ENCODE measurements at places on chromosomes 4 and X.

DNA sequence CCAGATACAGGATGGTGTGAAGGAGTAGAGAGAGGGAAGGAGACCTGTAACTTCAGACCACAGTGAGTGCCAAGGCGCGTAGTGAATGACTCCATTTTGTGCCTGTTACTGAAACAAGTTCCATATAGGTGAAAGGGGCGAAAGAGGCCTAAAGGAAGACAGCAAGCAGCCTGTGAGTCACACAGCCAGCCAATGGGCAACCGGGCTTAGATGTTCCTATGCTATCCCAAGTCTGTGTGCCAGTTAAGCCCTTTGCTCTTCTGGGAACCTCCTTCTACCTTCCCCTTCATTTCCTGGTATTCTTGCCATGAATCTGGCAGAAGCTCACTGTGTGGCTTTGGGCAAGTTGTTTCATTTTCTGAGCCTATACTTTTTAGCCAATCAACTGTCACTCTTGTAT is 161.8 kb upstream of the LDB2 start:
- H3K27me3 ChIP-seq, result no peaks in the 10 kb centered on the region
- H3K36me3 ChIP-seq, result no peaks in the 10 kb centered on the region
- DNase-seq, result no peak
- H3K4me3 ChIP-seq, result no peak overlapping the region

- no peaks in the 10 kb centered on the region for H3K27me3 ChIP-seq
- H3K4me1 ChIP-seq, result peaks cover 30% of the 10 kb centered on the region
- peak overlapping the region; percentile 28 for H3K27ac ChIP-seq
- DNase-seq, result no peak
- peaks cover 6% of the 10 kb centered on the region for H3K36me3 ChIP-seq
These were observed 8.5 kb downstream of the DLG3 start for GRCh38 chrX:70453024-70453618.

GRCh38 chr4:77082886-77083608 is 7.3 kb upstream of the CCNI start:
- DNase-seq, result no peak
- no peaks in the 10 kb centered on the region for H3K27me3 ChIP-seq
- H3K36me3 ChIP-seq, result peaks cover 10% of the 10 kb centered on the region
- H3K4me3 ChIP-seq, result no peak overlapping the region
- no peak overlapping the region for H3K27ac ChIP-seq
- peaks cover 11% of the 10 kb centered on the region for H3K4me1 ChIP-seq

GRCh38 chr4:40990236-40990898 is 224.0 kb downstream of the APBB2 start:
- H3K4me3 ChIP-seq, result no peak overlapping the region
- H3K36me3 ChIP-seq, result no peaks in the 10 kb centered on the region
- DNase-seq, result no peak
- peaks cover 8% of the 10 kb centered on the region for H3K27me3 ChIP-seq

DNA sequence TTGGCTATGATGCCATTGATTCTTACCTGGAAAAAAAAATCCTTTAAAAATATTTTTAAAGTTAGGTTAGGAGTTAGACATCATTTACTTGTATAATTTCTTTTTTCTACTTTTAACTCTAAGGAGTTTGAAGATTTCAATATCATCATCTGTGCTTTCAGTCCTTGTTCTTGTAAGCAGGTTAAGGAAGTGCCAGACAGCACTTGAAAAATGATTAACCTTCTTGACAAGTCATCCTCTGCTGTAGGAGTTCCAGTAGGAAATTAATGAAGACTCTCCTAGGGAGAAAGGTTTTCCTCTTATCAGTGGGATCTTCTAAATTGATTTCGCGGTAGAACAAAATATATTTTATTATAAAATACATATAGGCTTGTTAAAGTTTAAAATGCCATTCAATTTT is 29.1 kb upstream of the ANAPC4 start:
- DNase-seq, result no peak
- H3K27ac ChIP-seq, result no peak overlapping the region
- H3K4me3 ChIP-seq, result no peak overlapping the region
- H3K27me3 ChIP-seq, result no peaks in the 10 kb centered on the region
- no peaks in the 10 kb centered on the region for H3K4me1 ChIP-seq
- H3K36me3 ChIP-seq, result peaks cover 5% of the 10 kb centered on the region

- no peak overlapping the region for H3K4me3 ChIP-seq
- no peak overlapping the region for H3K27ac ChIP-seq
- H3K36me3 ChIP-seq, result no peaks in the 10 kb centered on the region
- no peak for DNase-seq
- peaks cover 6% of the 10 kb centered on the region for H3K4me1 ChIP-seq
- no peaks in the 10 kb centered on the region for H3K27me3 ChIP-seq
These were observed 90.9 kb upstream of the TMEM33 start for GRCh38 chr4:41844327-41844726.

DNA sequence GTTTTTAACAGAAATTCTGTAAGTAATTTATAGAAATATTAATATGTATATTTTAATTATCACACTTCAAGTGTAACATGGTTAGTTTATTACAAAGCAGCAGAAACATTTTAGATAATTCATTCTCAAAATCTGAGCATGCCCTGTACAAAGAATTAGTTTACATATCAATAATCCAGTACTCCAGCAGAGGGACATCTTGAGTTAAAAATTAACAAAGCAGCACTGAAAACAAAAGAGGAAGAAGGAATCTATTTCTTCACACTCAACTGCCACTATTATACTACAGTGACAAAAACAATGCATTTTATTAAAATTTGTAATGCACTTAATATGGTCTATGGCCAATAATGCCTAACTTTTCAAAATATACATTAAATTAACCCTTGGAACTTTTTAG is 179.1 kb upstream of the KLHL4 start:
- DNase-seq, result no peak
- H3K36me3 ChIP-seq, result no peaks in the 10 kb centered on the region
- H3K27me3 ChIP-seq, result no peaks in the 10 kb centered on the region
- no peak overlapping the region for H3K4me3 ChIP-seq
- H3K4me1 ChIP-seq, result no peaks in the 10 kb centered on the region

DNA sequence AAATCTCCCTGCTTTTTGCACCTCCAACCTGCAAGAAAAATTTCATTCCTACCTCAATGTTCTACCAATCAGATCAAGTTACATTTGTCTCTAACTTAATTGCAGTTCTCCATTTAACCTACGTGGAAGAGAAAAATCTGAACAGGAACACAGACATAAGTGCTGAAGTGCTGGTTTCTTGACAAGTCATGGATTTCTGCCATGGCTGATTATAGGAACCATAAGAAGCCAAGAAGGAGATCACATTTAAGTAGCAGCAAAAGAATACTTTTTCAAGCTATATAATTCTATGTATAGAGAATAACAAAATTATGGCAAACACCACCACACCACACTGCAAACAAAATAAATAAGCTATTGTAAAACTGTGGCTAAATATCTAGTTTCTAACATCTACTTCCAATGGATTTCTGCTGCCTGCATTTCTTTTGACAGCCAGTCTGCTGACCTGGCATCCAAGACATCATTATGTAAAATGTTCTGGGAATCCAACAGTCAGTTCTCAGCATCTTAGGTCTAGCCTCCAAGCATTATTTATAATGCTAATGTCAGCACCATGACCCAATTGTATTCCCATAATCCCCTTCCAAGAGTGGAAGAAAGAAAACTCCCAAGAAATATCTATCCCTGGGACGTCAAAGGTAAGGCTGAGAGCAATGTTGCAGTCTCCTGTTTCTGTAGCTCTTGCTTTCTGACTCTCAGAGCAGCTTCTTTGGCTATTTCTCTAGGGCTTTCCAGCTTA is 50.8 kb upstream of the GAB1 start:
- no peaks in the 10 kb centered on the region for H3K27me3 ChIP-seq
- H3K27ac ChIP-seq, result no peak overlapping the region
- no peaks in the 10 kb centered on the region for H3K4me1 ChIP-seq
- H3K4me3 ChIP-seq, result no peak overlapping the region
- no peaks in the 10 kb centered on the region for H3K36me3 ChIP-seq

- no peaks in the 10 kb centered on the region for H3K36me3 ChIP-seq
- peaks cover 23% of the 10 kb centered on the region for H3K4me1 ChIP-seq
- peaks cover 5% of the 10 kb centered on the region for H3K27me3 ChIP-seq
- H3K27ac ChIP-seq, result peak overlapping the region; percentile 69
These were observed 267.3 kb upstream of the TET2 start for GRCh38 chr4:104879367-104879766.

DNA sequence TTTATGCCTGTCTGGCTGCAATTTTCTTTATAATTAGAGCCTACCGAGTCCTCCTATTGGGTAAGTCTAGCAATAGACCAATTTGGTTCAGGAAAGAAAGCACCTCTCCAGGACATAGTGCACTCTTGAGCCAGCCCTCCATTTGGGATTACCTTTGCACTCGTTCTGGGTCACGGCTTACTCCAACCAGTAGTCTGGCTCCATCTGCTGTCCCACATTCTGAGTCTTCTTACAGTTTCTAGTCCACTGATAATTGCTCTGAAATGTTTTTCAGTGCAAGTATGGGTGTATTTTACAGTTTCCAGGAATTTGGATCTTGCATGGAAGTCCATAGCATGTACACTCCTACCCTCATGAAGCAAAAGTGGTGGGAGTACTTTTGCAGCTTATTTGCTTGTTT is 34.8 kb upstream of the USP51 start:
- H3K27me3 ChIP-seq, result no peaks in the 10 kb centered on the region
- no peaks in the 10 kb centered on the region for H3K36me3 ChIP-seq
- no peak for DNase-seq
- H3K4me1 ChIP-seq, result no peaks in the 10 kb centered on the region
- H3K27ac ChIP-seq, result no peak overlapping the region

- no peaks in the 10 kb centered on the region for H3K27me3 ChIP-seq
- H3K4me1 ChIP-seq, result no peaks in the 10 kb centered on the region
- no peak overlapping the region for H3K4me3 ChIP-seq
- no peak for DNase-seq
These were observed 48.4 kb upstream of the TMPRSS11A start for GRCh38 chr4:68011684-68012083.

DNA sequence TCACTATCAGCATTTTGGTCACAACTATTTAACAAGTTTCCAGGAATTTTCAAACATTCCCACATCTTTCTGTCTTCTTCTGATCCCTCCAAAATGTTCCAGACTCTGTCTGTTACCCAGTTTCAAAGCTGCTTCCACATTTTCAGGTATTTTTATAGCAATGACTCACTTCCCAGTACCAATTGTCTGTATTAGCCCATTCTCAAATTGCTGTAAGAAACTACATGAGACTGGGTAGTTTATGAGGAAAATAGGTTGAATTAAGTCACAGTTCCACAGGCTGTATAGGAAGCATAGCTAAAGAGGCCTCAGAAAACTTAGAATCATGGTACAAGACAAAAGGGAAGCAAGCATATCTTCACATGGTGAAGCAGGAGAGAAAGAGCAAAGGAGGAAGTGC is 475.0 kb upstream of the PCDH7 start:
- DNase-seq, result no peak
- no peaks in the 10 kb centered on the region for H3K27me3 ChIP-seq
- no peaks in the 10 kb centered on the region for H3K36me3 ChIP-seq
- no peaks in the 10 kb centered on the region for H3K4me1 ChIP-seq

- no peak overlapping the region for H3K4me3 ChIP-seq
- H3K27ac ChIP-seq, result no peak overlapping the region
- H3K27me3 ChIP-seq, result no peaks in the 10 kb centered on the region
- no peak for DNase-seq
- no peaks in the 10 kb centered on the region for H3K36me3 ChIP-seq
These were observed 22.2 kb downstream of the PSAPL1 start for GRCh38 chr4:7412554-7412912.

- H3K27me3 ChIP-seq, result peaks cover 2% of the 10 kb centered on the region
- H3K4me3 ChIP-seq, result no peak overlapping the region
- no peak overlapping the region for H3K27ac ChIP-seq
These were observed 5.1 kb downstream of the STARD8 start for GRCh38 chrX:68652326-68653170.

DNA sequence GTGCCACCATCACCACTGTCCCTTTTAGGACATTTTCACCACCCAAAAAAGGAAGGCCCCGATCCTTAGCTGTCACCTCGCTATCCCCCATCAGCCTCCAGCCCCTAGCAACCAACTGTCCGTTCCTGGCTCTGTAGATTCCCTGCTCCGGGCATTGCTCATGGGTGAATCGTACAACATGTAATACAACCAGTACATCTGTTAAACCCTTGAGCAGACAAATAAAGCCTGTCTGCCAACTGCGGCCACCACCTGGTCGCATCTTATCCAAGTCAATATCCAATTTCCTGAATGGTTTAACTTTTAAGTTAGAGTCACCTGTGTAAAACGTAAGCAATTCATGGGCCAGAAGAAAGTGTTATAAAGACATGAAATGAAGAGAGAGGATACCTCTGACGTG is 251.9 kb downstream of the AFAP1 start:
- no peak for DNase-seq
- no peaks in the 10 kb centered on the region for H3K36me3 ChIP-seq
- no peaks in the 10 kb centered on the region for H3K27me3 ChIP-seq
- no peak overlapping the region for H3K27ac ChIP-seq
- H3K4me1 ChIP-seq, result no peaks in the 10 kb centered on the region

DNA sequence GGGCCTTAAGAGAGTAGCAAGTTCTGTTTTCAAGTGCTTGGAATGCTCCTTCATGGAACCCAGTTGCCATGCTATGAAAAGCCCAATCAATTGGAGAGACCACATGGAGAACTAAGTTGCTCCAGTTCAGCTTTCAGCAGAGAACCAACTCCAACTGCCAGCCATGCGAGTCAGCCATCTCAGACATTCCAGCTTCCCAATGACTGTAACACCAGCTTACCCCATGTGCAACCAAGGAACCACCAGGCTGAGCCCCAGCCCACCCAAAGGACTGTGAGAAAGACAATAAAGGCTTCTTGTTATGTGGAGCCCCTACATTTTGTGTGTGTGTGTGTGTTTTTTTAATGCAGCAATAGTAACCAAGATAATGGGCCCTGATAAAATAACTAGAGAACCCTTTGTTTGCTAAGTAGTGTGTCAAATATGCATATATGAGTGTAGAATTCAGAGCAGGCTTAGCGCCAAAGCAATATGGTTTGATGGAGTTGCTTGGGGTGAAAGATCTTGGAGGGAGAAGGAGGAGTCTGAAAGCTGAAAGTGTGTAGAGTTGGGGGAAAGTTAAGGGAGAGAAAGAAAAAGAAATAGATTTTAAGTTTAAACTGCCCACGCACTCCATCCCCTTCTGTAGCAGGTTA is 35.0 kb upstream of the CCKAR start:
- H3K27ac ChIP-seq, result no peak overlapping the region
- DNase-seq, result no peak

- no peak overlapping the region for H3K4me3 ChIP-seq
- no peaks in the 10 kb centered on the region for H3K27me3 ChIP-seq
- DNase-seq, result no peak
- no peaks in the 10 kb centered on the region for H3K4me1 ChIP-seq
- H3K27ac ChIP-seq, result no peak overlapping the region
These were observed 171.2 kb downstream of the LDB2 start for GRCh38 chr4:16727218-16727617.

DNA sequence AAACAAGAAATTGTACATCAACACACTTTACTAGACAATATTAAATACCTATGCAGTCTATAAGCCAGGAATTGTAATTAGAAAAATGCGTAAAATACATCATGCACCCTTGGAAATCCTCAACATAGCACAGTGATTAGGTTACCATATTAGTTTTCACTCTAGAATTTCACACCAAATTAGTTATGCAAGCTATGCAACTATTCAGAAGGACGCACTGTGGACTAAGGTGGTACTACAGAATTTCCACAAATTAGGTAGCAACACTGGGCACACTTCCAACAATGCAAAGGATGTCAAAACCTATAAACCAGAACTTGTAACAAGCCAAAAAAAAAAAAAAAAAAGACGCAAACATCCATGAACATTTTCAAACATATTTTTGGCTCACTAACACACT is 71.1 kb upstream of the ZCCHC13 start:
- no peak overlapping the region for H3K4me3 ChIP-seq
- H3K27ac ChIP-seq, result no peak overlapping the region
- no peaks in the 10 kb centered on the region for H3K27me3 ChIP-seq
- DNase-seq, result no peak

Measured in T-helper 2 cell treated with Interferon-gamma antibody and Interleukin-4, amounts not matched to agents 5 μg/mL and 100 μg/mL, for 36 hours (primary cell).